ENCODE measurements at places on chromosomes 1 and 21.

- DNase-seq, result peak; percentile 74
Observed at GRCh38 chr1:54070171-54070837, 16.9 kb downstream of the TCEANC2 start.

- no peak for DNase-seq
Observed at GRCh38 chr21:32306021-32306780, 7.5 kb downstream of the MRAP start.

GRCh38 chr1:68426594-68426993 is 23.2 kb downstream of the RPE65 start:
- DNase-seq, result no peak

DNA sequence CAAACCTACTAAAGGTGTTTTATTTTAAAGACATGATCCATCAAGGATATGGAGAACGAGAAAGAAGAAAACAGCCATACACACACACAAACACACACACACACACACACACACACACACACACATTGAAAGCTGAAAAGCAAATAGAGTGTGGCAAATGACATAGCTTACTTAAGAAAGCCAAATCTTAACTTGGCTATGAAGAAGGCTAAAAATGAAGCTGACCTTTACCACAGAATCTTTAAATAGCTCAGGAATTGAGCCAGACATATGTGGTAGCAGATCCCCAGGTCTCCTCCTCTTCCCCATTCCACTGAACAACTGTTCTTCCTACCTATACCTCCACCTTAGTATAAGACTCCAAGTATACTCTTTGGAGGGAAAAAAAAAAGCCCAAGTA is 185.6 kb downstream of the CLEC20A start:
- no peak for DNase-seq

- DNase-seq, result no peak
Observed at GRCh38 chr1:220137019-220137786, 43.3 kb downstream of the IARS2 start.

- DNase-seq, result no peak
Observed at GRCh38 chr1:11797525-11798216, 8.1 kb downstream of the MTHFR start.

DNA sequence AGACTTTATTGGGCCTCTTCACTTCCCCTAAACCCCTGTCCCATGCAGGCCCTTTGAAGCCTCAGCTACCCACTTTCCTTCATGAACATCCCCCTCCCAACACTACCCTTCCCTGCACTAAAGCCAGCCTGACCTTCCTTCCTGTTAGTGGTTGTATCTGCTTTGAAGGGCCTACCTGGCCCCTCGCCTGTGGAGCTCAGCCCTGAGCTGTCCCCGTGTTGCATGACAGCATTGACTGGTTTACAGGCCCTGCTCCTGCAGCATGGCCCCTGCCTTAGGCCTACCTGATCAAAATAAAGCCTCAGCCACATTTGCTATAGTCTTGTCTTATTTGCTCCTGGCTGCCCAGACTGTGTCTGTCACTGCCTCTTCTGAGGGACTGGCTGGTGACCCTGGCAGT is 5.5 kb downstream of the GSTM4 start:
- no peak for DNase-seq
